ENCODE measurements at places on chromosomes 6 and 20. TPM values are rescaled to one million over a fixed set of nuclear protein-coding genes. Genes with fewer than 3 reads are reported as not detected.

GRCh38 chr6:47428746-47429664 lies 48.6 kb upstream of the CD2AP start:
- no peak for DNase-seq

GRCh38 chr20:63060057-63060991 lies 53.6 kb upstream of the BHLHE23 start:
- DNase-seq = no peak

DNA sequence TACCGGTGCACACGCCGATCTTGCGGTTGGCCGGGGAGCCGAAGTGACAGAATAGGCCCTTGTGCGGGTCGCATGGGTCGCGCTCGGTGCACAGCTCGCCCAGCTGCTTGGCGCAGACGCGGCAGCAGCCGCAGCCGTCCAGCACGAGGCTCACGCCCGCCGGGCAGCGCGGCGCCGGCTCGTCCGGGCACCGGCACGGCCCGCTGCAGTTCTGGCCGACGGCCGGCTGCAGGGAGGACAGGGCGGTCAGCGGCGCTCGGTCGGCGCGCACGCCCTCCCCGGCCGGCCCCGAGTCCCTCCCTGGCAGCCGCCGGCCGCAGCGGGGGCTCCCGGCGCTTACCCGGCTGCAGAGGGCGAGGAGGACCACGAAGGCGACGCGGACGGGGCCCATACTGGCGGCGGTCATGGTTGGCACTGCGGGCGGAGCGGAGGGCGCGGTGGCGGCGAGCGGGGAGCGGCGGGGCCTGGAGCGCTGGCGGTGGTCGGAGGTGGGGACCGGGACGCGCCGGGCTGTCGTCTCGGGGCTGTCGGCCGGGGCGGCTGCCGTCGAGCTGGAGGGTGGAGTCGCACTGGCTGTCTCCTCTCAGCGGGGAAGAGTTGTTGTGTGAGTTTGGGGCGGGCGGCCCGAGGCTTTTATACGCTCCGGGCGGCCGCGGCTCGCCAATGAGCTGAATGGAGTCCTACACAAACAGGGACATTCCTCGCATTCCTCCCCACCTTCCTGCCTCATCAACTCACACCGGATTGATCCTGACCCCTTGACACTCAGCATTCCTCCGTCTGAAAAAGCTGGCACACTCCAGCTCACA lies at the start of gene CCN2:
Gene CCN2, minus strand, starts transcription at position 606 of the 809 bp plus-strand sequence. Its CDS starts 200 bp downstream, at position 406.
- no peak for DNase-seq

DNA sequence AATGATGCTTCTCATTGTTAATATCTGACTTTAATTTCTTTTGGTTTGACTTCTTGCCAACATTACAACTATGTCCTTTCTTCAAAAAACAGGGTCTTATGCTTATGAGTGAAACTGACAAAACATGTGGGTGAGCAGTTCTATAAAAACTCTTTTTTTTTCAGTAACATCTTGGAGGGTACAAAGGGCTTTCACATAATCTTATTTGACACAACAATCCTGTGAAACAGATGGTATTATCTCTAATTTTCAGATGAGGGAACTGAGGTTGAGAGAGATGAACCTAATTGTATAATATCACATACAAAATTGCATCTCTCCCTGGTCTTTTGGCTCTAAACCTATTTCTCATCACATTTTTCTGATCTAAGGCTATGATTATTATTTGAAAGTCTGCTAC lies 38.3 kb downstream of the MAPK14 start:
- DNase-seq = no peak

GRCh38 chr20:46044896-46045295 lies 15.9 kb downstream of the SLC12A5 start:
- DNase-seq = no peak

- peak; percentile 96 for DNase-seq
Observed at GRCh38 chr6:3157131-3157933, at the start of gene TUBB2A. TSS of gene TUBB2A (minus strand) at chr6:3157544. CDS start at chr6:3157463, 81 bp downstream.

- no peak for DNase-seq
Observed at GRCh38 chr20:698276-698675, 22.7 kb upstream of the SCRT2 start.

DNA sequence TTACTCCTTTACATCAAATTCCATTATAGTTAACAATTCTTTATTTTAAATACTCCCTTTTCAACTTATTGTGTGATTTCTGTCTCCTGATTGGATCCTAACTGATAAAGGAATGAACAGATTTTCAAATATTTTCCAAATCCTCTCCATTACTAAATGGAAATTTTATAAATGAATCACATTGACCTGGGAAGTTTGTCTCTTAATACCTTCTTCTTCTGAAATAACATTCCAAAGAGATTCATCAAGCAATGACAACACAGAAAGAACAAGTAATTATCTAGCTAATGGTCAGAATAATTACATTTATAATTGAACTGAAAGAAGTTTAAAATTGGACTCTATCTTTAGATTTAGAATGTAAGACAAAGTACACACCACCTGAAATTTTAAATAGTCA lies 515.4 kb upstream of the PTCHD4 start:
- DNase-seq = no peak

Gene NFATC2
- total RNA-seq = 11.2 TPM
